MCF 10A (cell line): ENCODE measurements at places on chromosomes 16 and 17. TPM values are rescaled to one million over a fixed set of nuclear protein-coding genes. Genes with fewer than 3 reads are reported as not detected.
A peak's percentile ranks its signal among the peaks of the same experiment; 100 is the strongest.

DNA sequence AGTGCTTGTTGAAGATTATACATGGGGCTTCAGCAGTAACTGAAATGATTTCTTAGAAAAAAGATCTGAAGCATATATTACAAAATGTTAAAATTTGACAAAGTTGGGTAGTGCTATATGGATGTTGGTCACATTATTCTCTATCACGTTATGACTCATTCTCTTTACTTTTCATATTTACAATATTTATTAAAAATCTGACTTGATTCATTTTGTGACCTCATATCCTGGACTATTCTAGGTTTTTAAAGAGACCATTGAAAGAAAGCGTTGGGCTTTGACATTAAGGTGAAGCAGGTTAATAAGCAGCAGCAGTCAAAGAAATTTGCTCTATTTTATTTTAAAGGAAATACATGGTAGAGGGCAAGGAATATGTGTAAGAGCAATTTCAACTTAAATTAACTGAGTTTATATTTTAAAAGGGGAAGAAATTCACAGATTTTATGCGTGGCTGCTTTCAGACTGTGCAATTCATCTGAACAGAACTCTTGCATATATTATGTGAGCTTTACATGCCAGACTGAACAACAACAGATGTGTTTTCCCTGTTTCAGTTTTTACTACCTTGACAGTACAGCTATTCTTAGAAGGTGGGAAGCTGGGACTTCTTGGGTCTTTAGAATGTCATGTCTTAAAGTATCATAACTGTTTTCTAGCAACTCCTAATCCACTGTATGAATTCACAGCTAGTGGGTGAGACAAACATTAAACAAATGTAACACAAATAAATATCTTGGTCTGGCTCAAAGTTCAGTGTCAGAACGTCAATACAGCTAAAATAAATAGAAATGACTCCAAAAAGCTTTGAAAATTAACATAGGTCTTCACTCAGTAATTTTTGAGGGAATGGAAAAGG is 10.4 kb upstream of the FAM20A start:
- H3K4me1 ChIP-seq = no peaks in the 10 kb centered on the region
- no peaks in the 10 kb centered on the region for H3K27me3 ChIP-seq
- H3K4me3 ChIP-seq = no peak overlapping the region
- H3K27ac ChIP-seq = no peak overlapping the region
- no peak for DNase-seq

GRCh38 chr17:48563385-48563838 is 14.7 kb downstream of the HOXB4 start:
- no peak overlapping the region for H3K27ac ChIP-seq
- DNase-seq = no peak
- peaks cover 9% of the 10 kb centered on the region for H3K27me3 ChIP-seq
- no peaks in the 10 kb centered on the region for H3K4me1 ChIP-seq
- no peaks in the 10 kb centered on the region for H3K36me3 ChIP-seq
- H3K4me3 ChIP-seq = no peak overlapping the region

DNA sequence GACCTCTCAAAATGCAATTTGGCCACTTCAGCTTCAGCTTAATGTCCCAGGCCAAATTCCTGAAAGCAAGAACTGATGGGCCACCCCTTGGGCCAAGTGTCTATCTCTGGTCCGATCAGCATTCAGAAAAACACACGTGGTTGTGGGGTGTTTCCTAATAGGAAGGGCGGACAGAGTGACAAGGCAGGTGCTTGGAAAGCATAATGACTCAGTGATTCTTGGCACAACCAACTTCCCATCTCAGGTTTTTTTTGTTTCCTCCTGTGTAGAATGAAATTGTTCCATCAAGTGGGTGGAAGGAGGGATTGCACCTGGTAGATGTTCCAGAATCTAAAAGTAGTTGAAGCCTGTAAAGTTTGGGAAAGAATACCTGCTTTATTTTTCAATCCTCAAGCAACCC is 155.6 kb downstream of the HS3ST2 start:
- H3K4me3 ChIP-seq = no peak overlapping the region
- H3K4me1 ChIP-seq = peaks cover 4% of the 10 kb centered on the region
- peak; percentile 62 for DNase-seq
- no peak overlapping the region for H3K27ac ChIP-seq
- no peaks in the 10 kb centered on the region for H3K36me3 ChIP-seq

DNA sequence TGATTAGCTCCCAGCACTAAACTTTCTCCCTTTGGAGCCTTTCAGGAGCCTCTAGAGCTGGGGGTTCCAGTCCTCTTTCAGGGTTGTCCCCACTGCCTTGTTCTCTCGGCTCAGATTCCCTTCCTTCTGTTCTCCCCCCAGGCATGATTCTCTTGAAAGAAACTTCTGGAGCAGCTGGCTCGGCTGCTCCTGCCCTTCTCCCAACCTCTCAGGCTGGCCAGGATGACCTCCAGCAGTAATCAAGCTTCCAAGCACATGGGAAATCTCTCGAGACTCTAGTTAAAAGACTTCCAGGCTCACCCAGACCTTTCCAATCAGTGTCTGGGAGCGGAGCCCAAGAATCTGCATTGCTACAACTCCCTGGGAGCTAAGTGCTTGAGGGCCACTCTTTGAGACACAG is 3.6 kb downstream of the SDK2 start:
- H3K27ac ChIP-seq = no peak overlapping the region
- H3K4me1 ChIP-seq = no peaks in the 10 kb centered on the region
- DNase-seq = no peak
- peaks cover 40% of the 10 kb centered on the region for H3K27me3 ChIP-seq

DNA sequence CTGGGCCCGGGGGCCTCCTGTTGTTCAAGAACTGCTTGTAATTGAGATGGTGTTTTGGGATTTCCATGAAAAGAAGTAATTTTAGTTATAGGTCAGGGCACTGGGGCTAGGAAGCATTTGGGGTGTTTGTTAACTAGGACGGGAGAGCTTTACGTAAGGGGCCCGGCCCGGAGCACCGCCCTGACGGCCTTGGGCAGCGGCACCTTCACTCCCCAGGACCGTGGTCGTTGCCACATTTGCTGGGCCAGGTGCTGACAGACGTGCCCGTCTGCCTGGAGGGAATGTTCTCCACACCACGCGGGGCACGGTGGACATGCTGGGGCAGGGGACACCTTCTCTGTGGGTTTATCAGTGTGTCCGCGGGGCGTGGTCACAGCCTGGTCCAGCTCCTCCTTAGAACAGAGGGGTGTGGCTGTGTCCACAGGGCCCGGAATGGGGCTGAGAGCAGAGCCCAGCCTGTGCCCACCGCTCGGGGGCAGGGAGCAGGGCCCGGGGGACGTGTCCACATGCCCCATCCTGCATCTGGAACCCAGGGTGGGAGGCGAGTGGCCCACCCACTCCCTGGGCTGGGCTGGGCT is 57.7 kb downstream of the BAIAP2 start:
- peaks cover 42% of the 10 kb centered on the region for H3K4me1 ChIP-seq
- peaks cover 43% of the 10 kb centered on the region for H3K36me3 ChIP-seq
- no peak overlapping the region for H3K27ac ChIP-seq
- H3K27me3 ChIP-seq = no peaks in the 10 kb centered on the region

The TOP3A gene
- 32.5 and 35.3 TPM in 2 replicates for total RNA-seq

GRCh38 chr17:32396343-32396742 is 46.4 kb downstream of the ZNF207 start:
- no peaks in the 10 kb centered on the region for H3K27me3 ChIP-seq
- H3K4me3 ChIP-seq = no peak overlapping the region
- peaks cover 51% of the 10 kb centered on the region for H3K36me3 ChIP-seq
- H3K4me1 ChIP-seq = peaks cover 10% of the 10 kb centered on the region

DNA sequence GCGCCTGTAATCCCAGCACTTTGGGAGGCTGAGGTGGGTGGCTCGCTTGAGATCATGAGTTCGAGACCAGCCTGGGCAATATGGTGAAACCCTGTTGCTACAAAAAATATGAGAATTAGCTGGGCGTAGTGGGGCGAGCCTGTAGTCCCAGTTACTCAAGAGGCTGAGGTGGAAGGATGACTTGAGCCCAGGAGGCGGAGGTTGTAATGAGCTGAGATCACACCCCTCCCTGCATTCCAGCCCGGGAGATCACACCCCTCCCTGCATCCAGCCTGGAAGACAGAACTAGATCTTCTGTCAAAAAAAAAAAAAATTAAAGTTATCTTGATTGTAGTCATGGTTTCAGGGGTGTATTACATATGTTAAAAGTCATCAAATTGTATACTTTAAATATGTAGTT is 26.8 kb upstream of the GLG1 start:
- peak overlapping the region; percentile 49 for H3K27ac ChIP-seq
- H3K27me3 ChIP-seq = no peaks in the 10 kb centered on the region
- H3K4me3 ChIP-seq = no peak overlapping the region
- peaks cover 85% of the 10 kb centered on the region for H3K36me3 ChIP-seq
- no peak for DNase-seq

The C1QTNF8 gene
- total RNA-seq = not detected in 2 replicates

The EVI2B gene
- total RNA-seq = 3.6 and 3.8 TPM in 2 replicates

DNA sequence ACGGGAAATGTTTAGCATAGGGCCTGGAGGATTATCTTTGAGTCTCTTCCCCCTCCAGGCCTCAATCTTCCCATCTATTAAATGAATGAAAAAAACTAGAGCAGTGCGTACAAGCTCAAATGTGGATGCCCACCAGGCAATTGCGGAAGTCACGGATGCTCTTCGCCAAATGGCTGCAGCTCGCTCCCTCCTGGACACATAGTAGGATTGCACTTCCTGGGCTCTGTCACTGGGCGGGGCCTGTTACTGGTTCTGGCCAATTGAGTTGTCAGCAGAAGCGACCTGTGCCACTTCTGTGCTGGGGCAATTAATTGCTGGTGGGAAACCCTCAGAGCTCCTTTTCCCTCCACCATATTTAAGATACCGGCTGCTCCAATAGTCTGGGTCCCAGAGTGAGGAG is 168.2 kb upstream of the IRX6 start:
- H3K36me3 ChIP-seq = no peaks in the 10 kb centered on the region
- no peak overlapping the region for H3K27ac ChIP-seq

The CDK3 gene
- total RNA-seq = 5.3 and 5.7 TPM in 2 replicates

DNA sequence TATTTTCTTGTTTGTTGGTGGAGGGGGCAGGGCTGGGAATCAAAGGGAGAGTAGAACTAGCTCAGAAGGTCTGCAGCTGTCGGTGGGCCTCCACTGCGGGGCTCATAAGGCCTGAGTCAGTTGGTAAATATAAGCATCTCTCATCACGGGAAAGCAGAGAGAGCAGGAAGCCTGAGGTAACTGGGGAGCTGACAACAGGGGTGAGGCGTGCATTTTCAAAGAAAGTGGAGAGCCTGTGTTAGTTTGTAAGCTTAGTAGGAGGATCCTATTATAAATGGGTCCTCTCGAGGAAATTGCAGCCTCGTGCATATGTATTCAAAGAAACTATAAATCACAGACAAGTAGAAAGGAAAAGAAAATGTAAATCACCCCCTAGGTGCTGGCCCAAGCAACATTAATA is 221.0 kb upstream of the CDH13 start:
- no peaks in the 10 kb centered on the region for H3K36me3 ChIP-seq
- H3K27ac ChIP-seq = no peak overlapping the region
- no peak overlapping the region for H3K4me3 ChIP-seq

DNA sequence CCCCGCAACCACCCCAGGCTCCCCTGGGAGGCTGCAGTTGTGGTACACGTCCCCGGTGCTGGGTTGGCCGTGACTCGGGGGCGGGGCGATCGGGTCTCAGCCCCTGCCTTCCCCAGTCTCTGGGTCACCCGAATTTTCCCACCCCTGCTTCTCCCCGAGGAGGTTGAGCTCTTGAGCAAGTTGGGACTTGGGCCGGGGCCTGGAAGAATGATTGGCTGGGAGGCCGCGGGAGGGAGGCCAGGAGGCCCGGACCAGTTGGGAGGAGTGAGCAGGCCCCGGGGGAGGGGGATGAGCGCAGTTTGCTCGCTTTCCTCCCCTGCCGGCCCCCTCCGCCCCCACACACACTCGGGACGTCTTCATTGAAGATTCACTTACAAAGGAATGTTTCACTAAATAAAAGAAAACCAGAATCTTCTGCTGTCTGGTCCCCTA is 4.5 kb upstream of the HEXIM1 start:
- peaks cover 23% of the 10 kb centered on the region for H3K36me3 ChIP-seq
- no peak overlapping the region for H3K27ac ChIP-seq
- peaks cover 14% of the 10 kb centered on the region for H3K4me1 ChIP-seq
- H3K27me3 ChIP-seq = no peaks in the 10 kb centered on the region
- no peak overlapping the region for H3K4me3 ChIP-seq

DNA sequence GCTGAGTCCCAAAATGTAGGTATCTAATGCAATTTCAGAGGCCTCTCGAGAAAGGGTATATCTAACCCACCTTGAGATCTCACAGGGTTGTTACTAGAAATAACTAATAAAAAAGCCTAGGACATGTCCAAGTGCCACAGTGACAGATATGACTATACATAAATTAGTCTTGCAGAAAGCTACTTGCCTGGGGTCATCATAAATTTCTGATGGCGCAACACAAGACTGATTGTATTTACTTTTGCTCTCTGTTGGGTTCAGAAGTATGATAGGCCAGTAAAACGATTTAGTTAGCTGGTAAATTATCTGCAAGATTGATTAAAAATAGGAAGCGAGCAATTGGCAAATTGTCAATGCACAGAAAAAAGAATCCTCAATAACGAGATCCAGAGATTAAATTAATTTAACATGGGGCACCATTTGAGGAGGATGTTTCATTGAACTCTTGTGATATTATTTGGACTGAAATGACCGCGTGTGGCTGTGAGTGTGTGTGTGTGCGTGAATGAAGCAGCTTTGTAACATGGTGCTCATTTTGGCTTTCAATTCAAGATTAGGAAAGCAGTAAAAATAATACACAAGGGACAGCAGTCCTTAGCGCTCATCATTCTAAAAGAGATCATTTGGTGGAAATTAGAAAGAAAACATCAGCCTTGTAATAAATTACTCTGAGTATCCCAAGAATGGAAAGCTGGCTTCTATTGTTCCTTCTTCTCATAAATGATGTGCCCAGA is 157.4 kb upstream of the ZFHX3 start:
- no peak overlapping the region for H3K4me3 ChIP-seq
- H3K27ac ChIP-seq = no peak overlapping the region
- no peaks in the 10 kb centered on the region for H3K36me3 ChIP-seq
- DNase-seq = no peak
- no peaks in the 10 kb centered on the region for H3K27me3 ChIP-seq
- peaks cover 11% of the 10 kb centered on the region for H3K4me1 ChIP-seq
